ENCODE measurements at places on chromosomes 7 and 10.

- DNase-seq: no peak
Observed at GRCh38 chr7:28759475-28759971, 198.6 kb downstream of the TRIL start.

GRCh38 chr7:138089080-138089901, 13.0 kb downstream of the AKR1D1 start:
- DNase-seq: no peak

DNA sequence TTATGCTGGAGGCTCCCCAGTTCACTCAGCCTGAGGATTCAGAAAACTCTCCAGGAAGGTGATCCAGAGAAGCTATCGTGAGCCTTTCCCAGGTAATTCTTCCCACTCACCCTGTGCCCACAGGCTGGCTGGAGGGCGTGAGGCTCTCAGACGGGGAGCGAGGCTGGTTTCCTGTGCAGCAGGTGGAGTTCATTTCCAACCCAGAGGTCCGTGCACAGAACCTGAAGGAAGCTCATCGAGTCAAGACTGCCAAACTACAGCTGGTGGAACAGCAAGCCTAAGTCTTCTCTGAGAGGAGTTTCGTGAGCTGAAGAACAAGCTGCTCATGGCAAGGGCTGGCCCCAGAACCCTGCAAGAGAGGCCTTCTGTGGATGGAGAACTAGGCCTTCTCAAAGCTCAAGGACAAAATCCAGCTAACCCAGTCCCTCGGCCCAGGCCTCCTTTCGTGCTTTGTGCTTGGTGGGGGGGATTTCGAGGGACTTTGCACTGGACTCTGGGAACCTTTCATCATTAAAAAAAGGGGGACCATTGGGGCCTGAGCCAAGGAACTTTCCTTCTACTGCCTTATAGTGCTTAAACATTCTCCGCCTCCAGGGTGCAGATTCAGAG, 23.6 kb downstream of the NOBOX start:
- DNase-seq: no peak

- no peak for DNase-seq
Observed at GRCh38 chr7:86963599-86964230, 95.7 kb downstream of the ELAPOR2 start.

DNA sequence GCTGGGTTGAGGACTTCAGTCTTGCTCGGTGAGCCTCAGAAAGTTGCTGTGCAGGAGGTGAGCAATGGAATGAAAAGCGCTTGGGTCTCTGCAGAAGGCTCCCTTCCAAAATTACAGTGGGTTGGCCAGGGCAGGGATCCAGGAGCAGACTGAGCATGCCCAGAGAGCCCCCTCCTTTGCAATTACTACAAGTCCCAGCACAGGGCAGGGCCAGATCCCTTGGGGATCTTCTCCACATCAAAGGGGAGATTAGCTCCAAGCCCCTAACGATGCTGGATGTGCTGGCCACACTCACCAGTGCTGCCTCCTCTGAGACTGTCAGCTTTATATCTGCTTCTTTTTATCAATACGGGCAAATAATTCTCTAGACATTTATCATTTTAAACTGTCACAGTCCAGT, 337.5 kb downstream of the RPS24 start:
- no peak for DNase-seq

DNA sequence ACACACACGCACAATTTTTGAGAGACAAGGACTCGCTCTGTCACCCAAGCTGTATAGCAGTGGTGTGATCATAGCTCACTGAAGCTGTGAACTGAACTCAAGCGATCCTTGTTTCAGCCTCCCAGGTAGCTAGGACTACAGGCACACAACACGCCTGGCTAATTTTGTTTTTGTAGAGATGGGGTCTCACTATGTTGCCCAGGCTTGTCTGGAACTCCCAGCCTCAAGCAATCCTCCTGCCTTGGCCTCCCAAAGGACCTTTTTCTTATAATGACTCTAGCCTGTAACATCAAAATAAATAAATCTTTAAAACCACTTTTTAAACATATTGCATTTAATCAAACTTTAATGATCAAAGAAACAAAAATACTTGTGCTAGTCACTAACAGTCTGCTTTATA, 140.9 kb upstream of the FGFR2 start:
- no peak for DNase-seq

DNA sequence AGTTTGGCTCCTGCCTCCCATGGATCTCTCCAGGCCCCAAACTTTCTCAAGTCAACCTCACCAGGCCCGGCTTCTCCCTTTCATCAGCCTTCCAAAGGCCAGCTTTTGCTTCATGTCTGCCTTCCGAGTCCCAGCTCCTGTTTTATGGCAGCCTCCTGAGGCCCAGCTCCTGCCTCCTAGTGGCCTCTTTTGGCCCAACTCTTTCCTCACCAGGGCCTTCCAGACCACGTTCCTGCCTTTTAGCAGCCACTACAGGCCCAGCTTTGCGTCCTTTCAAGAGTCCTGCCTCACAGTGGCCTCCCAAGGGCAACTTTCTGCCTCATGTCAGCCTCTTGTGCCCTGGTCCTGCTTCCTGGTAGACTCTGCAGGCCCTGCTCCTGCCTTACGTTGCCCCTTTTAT, 15.3 kb upstream of the TMEM248 start:
- no peak for DNase-seq

GRCh38 chr10:43206391-43207235, 60.3 kb downstream of the RASGEF1A start:
- no peak for DNase-seq

- no peak for DNase-seq
Observed at GRCh38 chr7:113582471-113582870, 336.3 kb downstream of the PPP1R3A start.

All from esophagus squamous epithelium (tissue), 5 donors.